ENCODE measurements at places on chromosomes 16 and 17.

GRCh38 chr17:58525239-58525638 lies 10.8 kb upstream of the MTMR4 start:
- no peak for DNase-seq

DNA sequence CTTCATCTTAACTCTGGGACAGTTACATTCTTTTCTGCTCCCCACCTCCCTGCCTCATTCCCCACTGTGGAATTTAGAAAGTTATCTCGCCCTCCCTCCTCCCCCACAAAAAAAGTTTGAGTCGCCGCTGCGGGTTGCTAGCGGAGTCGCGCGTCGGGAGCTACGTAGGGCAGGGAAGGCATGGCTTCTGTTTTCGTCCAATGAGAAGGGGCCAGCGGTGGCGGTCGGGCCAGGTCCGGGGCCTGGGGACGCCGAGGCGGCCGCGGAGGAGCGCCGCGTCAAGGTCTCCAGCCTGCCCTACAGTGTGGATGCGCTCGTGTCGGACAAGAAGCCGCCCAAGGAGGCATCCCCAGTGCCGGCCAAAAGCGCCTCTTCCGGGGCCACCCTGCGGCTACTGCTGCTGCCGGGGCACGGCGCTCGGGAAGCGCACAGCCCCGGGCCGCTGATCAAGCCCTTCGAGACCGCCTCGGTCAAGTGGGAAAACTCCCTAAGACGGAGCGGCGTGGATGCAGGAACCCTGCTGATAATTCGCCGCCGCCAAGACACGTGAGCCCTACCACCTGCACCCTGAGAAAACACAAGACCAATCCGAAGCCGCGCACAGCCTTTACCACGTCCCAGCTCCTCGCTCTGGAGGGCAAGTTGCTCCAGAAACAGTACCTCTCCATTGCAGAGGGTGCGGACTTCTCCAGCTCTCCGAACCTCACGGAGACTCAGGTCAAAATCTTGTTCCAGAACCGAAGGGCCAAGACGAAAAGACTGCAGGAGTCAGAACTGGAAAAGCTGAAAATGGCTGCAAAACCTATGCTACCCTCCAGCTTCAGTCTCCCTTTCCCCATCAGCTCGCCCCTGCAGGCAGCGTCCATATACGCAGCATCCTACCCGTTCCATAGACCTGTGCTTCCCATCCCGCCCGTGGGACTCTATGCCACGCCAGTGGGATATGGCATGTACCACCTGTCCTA lies 8.9 kb downstream of the OR4D1 start:
- peak; percentile 88 for DNase-seq

GRCh38 chr17:31494259-31495021 lies 103.0 kb downstream of the RAB11FIP4 start:
- DNase-seq: peak; percentile 66

GRCh38 chr17:12301551-12301950 lies 280.9 kb downstream of the MAP2K4 start:
- no peak for DNase-seq

GRCh38 chr17:8708025-8708461 lies 36.6 kb downstream of the CCDC42 start:
- peak; percentile 89 for DNase-seq

- DNase-seq: no peak
These were observed 242.7 kb downstream of the KATNIP start for GRCh38 chr16:27792486-27793248.

GRCh38 chr16:85149776-85150175 lies 37.5 kb upstream of the CIBAR2 start:
- no peak for DNase-seq

DNA sequence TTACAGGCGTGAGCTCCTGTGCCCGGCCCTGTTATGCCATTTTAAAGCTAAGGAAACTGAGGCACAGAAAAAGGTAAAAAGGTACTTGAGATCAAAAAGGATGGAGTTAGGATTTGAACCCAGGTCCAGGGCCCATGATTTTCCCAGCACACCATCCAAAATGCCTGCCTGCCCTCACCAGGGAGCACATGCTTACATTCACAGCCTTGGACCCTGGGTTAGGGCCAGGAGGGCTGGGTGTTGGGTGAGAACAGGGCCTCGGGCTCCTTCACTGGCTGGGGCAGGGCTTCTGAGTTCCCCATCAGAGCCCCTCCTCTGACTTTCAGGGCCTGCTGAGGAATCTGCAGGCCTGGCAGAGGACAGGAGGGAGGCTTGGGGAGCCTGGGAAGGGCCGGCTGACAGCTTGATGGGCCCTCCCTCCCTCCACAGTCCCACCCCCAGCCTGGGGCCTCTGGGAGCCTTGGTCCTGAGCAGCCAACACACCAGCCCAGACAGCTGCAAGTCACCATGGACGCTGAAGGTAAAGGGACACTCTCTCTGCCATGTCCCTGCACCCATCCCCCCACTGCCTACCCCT lies at the start of gene QPRT:
Gene QPRT, plus strand, starts transcription at position 490 of the 577 bp plus-strand sequence. Its CDS starts 18 bp downstream, at position 508.
- peak; percentile 82 for DNase-seq

DNA sequence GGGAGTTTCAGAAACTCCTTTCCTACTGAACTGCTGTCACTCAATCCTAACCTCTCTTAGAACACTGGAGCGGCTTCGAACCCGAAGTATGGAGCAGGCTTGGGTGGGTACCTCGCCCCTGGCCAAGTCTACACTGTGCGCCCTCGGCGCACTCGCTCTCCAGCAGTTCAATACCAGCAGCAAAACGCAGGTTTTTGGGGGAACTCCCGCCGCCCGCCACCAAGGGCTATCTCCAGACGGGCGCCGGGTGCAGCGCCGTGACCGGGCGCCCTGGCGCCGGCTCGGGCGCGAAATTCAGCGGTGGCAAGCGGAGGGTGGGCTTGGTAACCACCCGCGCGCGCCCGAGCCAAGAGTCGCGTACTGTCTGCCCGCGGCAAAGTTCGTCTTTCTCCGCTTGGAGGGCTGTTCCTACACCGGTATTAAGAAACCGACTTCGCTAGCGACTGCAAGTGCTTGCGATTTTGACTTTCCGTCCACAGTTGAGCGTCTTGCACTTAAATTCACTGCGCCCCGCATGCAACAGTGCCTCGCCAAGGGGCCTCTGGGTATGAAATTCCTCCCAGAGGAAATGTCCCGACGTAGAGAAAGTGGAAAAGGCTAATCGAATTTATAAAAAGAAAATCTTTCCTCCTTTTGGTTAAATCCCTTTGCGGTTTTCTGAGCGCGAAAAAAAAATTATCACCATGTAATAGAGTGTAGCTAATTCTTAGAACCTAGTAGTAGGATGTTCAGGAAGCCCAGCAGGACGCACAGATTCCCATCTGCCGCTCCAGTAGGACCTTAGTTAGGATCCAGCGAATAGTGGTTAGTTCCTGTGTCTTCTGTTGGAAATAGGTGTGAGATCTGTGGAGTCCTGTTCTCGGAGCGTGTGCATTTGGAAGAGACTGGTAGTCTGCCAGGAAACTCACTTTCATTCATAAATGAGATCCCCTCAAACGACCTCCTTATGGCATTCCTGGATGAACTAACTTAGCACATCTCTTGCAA lies 5.0 kb upstream of the SALL1 start:
- peak; percentile 34 for DNase-seq

DNA sequence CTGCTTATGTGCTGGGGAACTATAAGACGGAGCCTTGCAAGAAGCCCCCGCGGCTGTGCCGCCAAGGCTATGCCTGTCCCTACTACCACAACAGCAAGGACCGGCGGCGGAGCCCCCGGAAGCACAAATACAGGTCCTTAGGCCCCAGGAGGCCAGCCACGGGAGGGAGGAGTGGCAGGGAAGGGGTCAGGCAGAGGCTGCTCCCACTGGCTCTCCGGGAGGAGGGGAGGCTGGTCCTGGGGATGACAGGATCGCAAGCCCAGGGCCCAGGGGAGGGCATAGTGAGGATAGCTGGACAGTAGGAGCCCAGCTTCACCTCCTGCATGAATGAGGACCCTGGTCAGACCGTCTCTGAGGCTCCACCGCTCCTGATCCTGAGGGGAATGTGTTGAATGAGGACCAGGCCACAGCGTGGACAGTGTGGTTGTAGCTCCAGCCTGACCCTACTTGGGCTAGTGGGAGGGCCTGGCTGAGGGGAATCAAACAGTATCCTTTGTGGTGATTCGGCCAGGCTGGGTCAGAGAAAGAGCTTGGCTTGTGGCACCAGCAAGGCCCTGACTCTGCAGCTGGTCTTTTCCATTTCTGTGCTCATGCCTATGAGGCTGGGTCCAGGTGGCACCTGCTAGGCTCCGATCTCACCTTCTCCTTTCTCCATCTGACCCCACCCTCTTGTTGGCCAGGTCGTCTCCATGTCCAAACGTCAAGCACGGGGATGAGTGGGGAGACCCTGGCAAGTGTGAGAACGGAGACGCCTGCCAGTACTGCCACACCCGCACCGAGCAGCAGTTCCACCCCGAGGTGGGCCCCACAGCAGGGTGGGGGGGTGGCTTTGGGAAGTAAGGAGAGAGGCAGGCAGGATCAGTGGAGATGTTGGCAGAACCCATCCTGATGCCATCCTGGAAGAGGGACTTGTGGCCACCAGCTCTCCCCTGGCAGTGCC lies 28.7 kb downstream of the UNK start:
- no peak for DNase-seq

- DNase-seq: no peak
These were observed 20.9 kb downstream of the OSBPL7 start for GRCh38 chr17:47800686-47801085.

GRCh38 chr17:61996916-61997605 lies 68.0 kb downstream of the MED13 start:
- DNase-seq: no peak

- DNase-seq: no peak
These were observed 21.4 kb downstream of the TNFRSF13B start for GRCh38 chr17:16950488-16950887.

GRCh38 chr16:58451265-58451689 lies 48.7 kb upstream of the NDRG4 start:
- no peak for DNase-seq

DNA sequence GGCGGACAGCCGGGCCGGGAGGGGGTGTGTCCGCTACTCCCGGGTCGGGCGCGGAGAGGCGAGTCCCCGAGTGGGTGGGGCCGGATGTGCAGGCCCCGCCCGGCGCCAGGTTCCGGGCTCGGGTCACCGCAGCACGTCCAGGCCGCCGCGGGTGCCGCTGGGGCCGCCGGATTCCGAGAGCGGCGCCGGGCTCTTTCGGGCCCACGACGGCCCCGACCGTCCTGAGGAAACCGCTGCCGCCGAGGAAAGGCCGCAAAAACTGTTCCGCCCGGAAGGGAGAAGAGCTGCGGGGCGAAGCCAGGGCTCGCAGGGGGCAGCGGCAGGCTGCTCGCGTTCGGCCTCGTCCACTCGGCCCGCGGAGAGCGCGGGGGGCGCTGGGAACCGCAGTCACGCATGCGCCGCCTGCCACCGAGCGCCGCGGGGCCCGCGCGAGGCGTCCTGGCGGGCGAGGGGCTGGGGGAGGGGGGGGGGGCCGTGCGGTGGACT lies at the start of gene ZKSCAN2:
Gene ZKSCAN2, minus strand, starts transcription at position 376 of the 486 bp plus-strand sequence. CDS start 718 bp downstream, outside the sequence.
- peak; percentile 96 for DNase-seq

DNA sequence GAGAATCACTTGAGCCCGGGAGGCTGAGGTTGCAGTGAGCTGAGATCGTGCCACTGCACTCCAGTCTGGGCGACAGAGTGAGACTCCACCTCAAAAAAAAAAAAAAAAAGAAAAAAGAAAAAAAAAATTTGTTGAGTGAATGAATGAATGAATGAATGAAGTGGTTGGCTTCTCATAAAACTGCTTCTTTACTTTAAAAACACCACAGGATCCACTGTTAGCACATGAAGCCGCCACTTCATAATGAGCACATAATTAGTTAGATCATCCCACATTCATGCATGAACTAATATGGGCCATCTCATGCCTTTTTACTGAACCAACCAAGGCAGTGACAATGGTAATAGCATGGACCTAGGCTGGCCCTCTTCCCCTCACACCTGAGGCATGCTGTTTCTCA lies 135.0 kb upstream of the XYLT1 start:
- DNase-seq: no peak

DNA sequence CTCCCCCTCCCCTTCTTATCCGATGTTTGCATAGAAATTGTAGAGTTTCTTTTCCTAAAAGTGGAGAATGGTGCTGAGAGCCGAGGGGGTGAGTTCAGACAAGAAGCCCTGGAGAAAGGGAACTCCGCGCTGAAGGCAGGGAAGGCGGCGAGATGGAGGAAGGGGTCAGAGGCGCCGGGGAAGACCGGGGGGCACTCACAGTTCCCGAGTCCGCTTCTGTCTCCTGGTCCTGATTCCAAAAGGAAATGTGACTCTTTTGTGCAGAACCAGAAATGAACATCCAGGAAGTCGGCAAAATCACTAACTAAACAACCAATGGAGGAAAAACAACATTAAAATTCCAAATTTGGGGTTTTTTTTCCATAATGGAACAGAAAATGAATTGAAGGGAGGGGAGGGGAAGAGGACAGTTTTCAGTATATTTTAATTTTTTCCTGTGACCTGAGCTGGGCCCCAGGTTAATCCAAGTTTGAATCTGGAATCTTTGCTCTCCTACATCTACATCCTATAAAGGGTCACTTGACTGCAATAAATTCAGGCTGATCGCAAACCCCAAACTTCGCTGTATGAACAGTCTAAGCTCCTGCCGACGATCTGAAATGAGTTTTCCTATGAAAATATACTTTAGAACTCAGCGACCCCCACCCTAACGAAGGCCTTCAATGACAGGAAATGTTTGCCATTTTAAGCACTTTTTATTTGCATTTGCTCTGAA lies 252.3 kb downstream of the C16orf95 start:
- DNase-seq: no peak

DNA sequence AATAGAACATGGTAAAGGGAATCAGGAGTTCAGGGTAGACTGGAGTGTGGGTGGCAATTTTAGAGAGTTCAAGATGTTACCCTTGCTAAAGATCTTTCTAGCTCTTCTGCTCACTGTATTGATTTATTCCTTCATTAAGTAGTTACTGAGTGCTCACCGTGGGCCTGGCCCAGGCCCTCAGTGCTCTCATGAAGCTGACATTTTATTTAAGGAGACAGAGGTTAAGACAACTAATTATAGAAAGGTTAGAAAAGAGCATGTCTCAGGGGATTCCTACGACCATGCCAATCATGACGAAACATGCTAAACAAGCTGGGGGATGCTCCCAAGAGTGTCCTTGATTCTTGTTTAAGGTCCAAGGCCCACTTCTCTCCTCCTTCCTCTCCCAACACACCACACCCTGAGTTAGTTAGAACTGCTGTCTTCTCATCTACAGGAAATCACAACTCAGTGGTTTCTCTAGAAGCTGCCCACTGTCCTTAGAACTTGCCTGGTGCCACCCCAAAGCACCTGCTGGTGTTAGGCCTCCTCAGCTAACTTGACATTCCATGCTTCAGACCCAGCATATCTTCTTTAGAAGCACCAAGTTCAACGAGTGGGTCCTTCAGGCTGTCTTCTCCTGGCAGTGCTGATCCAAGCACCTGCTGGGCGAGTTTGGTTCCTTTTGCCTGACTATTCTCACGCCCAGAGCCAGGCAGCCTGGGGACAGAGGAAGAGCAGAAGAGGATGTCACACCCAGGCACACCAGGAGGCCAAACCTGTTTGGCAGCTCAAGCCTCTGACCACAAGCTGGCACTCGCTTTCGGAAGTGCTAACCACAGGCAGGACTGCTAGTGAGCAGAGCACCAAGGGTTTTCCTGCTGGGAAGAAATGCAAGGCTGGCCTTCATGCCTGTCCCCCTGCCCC lies 79.0 kb downstream of the GAS7 start:
- DNase-seq: peak; percentile 73

GRCh38 chr17:76262732-76263344 lies 2.3 kb upstream of the UBALD2 start:
- peak; percentile 82 for DNase-seq
